Activated CD4-positive, alpha-beta T cell treated with anti-CD3 and anti-CD28 coated beads, Interleukin-2, amount 50 U/mL, for 1 hour (primary cell): ENCODE measurements at places on chromosomes 4 and X.

- no peak for DNase-seq
Measured at GRCh38 chr4:17276776-17277175, 235.1 kb downstream of the QDPR start.

DNA sequence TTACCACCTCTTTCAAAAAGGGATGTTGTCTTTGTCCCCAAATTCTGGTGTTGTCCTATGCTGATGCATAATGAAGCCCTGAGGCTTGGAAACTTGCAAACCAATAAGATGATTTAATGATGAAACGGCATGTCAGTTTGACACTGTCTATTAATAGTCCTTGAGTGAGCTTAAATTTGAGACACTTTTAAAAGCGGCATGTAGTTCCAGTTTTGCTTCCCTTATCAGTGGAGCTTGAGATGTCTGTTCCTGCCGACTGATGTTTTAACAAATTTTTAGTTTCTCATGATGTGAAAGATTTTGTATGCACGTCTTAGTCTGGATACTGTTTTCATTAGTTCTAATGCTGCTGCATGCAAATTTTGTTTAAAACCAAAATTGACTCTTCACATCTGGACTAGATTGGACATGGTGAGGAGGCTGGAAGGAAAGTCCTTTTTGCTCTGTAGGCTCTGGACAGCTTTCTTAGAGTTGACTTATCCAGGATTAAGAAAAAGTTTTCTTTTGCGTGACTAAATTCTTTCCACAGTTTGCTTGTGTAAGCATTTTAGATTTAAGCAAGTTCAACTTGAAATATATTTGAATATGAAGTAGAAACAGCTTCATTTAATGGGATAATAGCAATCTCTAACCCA is 11.7 kb downstream of the C1GALT1C1 start:
- no peak for DNase-seq

- DNase-seq: no peak
Measured at GRCh38 chr4:149145803-149146202, 669.8 kb downstream of the IQCM start.

GRCh38 chrX:32662516-32662915 is 548.8 kb downstream of the DMD start:
- DNase-seq: no peak

DNA sequence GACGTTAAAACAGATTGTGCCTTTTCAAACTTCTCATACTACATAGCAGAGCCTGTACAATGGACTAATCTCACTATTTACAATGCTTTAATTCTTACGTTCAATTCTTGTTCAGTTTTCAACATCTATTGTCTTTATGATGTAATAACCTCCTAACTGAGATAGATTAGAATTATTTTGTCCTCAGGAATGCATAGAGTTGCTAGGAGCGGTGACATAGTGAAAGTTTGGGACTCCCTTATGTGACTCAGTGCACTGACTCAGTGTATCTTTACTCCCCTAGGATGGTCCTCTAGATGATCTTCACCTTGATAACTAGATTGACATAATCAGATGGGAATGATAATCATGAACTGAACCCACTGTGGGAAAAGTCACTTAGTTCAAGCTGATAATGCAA is 151.5 kb downstream of the VEGFC start:
- DNase-seq: no peak

- no peak for DNase-seq
Measured at GRCh38 chr4:35934320-35934981, 309.9 kb downstream of the ARAP2 start.

DNA sequence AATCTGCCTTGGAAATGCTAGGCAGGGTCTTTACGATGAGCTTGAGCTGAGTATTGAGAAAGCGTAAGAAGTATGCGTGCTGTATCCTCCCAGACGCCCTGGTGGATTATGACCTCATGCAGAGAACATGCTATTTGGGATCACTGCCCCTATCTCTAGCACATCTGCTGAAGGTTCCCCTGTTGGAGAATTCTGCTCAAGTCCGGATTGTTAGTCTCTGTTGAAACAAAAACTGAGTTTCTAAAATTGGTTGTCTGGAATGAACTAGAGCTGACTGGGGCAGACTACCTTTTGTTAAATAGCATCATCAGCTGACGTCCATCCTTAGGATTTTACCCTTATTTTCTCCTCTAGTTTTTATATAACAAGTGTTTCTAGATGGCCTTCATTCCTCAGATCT is 7.5 kb downstream of the FHDC1 start:
- no peak for DNase-seq

DNA sequence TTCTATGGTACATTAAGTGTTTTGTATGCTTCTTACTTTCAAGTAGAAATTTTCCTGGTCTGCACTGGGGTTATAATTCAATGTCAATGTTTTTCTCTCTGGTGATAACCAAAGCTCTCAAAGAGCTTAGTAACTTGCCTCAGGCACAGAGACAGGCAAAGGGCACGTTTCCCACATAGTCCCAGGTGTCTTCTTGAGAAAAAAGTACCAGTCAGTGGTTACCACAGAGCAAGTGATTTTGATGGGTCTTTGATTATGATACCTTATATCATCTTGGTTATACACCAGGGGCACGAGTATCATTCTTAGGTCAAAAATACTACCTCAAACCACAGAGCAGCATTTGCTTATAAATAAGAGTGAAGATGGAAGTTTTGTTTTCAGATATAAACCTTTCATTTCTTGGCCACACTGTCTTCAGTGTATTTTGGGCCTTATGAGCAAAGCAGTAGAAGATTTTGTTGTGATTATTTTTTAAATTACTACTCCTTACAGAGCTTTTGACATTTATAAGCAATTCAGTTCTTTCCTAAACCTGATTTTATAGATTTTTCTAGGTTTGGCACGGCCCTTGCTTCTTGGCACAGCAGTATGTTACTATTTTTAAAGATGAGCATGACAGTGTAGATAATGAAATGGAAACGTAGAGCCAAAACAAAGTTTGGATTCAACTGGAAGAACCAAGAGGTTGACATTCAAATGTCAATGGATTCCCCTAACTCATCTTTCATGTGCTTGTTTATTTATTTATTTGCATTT is 85.3 kb upstream of the TLL1 start:
- DNase-seq: no peak
